ENCODE measurements at places on chromosomes 3 and 15.

- no peak for DNase-seq
Measured at GRCh38 chr15:77983708-77984445, 93.6 kb downstream of the TBC1D2B start.

DNA sequence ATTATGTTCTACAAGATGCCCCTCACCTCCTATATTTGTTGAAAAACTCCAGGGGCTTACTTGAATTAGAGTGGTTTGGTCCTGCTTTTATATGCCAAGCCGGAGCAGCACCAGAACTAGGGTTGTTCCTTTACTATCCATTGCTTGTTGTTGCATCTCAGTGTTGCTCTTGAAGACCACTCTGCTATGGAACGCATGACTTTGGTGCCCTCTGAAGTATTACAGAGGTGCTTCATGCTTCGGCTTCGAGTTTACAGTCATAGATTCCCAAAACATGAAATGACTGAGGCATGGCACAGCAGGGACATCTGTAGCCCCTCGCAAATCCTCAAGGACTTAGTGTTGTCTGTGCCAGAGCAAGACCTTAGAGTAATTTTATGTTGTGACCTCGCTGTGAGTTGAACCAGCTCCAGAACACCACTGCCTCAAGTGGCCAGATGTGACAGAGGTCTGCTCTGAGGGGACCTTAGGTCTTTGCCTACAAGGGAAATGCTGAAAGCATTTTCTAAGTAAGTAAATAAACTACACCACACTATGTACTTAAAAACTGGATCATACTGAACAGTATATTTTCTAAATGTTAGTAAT, 67.2 kb upstream of the SIAH2 start:
- no peak for DNase-seq

DNA sequence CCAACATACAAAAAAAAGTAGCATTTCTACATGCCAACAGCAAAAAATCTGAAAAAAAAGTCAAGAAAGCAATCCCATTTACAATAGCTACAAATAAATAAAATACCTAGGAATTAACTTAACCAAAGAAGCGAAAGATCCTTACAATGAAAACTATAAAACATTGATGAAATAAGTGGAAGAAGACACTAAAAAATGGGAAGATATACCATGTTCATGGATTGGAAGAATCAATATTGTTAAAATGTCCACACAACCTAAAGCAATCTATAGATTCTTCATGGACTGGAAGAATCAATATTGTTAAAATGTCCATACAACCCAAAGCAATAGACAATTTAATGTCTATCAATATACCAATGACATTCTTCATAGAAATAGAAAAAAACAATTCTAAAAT, 21.0 kb downstream of the PEAK1 start:
- DNase-seq: no peak

- DNase-seq: no peak
Measured at GRCh38 chr3:191391861-191392808, 61.8 kb upstream of the UTS2B start.

GRCh38 chr3:141452045-141452444, 34.8 kb upstream of the RASA2 start:
- no peak for DNase-seq

DNA sequence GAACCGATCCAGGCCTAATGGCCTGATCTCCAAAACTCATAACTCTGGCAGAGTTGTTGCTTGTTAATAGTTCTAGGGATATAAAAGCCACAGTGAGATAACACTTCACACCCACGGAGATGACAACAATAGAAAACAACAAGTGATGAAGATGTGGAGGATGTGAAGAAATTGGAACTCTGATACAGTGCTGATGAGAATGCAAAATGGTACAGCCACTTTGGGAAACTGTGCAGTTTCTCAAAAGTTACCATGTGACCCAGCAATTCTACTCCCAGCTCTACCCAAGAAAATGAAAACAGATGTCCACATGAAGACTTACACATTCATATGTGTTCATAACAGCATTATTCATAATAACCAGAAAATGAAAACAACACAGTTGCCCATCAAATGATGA, 3.8 kb downstream of the CMTM7 start:
- DNase-seq: no peak

DNA sequence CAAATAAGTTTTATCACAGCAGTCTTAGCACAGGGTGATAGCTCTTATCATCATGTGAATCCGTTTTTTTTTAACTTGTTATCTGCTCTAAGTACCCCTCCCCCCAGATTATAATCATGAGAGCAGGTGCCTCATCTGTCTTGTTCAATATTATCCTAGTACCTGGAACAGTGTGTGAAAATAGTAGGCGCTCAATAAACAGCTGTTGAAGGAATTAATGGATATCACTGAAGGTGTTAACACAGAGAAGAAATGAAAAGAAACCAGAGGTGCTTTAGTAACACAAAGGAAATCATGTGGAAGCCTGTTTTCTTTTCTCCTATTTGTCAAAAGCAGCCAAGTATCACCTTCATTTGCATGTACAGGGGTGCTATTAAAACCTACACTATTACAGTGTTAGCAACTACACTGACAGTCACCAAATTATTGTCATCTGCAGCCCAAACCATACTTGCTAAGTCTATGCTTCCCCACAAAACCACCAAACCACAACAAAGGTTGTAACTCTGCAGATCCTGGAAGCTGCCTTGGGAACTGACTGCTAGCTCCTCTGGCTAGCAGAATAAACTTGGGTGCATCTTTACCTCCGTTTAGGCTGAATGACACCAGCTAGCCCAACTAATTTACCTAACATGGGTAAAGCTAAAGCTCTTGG, 2.9 kb downstream of the XPC start:
- DNase-seq: no peak

GRCh38 chr3:98730338-98730737, 32.8 kb upstream of the ST3GAL6 start:
- DNase-seq: no peak

GRCh38 chr3:57281715-57282114, 10.8 kb downstream of the ASB14 start:
- DNase-seq: no peak

DNA sequence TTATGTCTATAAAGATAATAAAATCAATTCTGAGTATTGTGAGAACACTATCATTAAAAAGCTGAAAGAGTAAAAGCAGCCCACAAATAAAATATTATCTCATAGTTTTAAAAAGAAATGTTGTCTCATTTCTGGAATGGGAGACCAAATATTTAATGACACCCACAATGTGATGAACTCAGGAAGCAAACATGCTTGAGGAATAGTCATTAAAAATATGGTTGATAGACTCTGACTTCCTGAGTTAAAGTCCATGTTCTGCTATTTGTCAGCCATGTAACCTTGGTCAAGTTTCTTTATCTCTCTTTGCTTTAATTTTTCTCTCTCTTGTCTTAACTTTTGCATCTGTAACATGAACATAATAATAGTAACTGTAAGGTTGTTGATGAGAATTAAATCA, 35.5 kb upstream of the CHMP2B start:
- DNase-seq: no peak

- DNase-seq: no peak
Measured at GRCh38 chr3:125006291-125006731, 49.5 kb downstream of the HEG1 start.

DNA sequence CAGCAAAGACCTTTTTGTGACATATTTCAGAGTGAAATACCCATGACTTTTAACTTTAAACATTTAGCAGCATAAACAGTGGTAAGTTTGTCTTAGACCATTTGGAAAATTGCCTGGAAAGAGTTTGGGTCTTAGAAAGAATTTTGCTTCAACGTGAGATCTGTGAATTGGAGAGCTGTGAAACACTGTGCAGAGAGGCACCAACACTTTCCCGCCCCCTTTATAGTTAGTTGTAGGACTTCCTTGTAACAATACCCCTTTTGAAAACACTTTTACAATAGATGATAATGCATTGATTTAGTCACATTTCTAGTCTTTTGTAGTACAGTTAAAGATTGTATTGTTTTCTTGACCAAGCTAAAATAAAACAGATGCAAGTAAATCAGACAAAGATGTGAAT, 43.5 kb upstream of the MBNL1 start:
- DNase-seq: no peak

DNA sequence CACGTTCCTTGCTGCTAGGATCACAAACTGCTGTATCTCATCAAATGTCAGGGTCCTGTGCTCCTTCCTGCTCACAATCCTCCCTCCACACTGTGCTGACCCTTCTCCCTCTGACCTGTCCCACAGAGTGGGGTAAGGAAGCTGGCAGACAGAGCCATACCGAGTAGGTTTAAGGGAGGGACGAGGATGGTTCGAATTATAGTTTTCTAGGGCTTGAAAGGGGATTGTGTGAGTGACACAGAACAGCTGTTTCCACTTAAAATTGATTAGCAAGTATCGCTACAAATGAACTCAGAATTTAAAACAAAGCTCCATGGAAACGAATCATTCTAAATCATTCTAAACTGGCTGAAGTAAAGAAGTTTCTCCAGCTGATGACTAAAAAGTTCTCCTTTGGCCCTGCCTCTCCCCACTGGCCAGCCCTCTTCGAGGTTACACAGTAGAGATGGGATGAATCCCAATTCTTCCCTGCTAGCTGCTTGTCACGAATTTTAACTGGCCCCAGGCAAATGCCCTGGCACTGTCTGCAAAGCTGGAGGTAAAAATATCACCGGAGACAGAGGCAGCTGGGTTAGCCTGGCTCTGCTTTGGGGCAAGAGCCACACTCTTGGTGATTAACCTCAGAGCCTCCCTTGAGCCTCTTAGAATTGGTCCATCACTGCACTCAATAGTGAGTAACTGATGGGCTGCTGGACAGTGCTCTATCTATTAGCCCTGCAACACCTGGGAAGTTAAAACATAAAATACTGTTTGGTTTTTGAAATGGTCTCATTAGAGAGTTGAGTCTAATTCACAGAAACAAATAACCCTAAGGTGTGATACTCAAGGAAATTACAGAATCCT, 194.9 kb downstream of the CHST2 start:
- no peak for DNase-seq

DNA sequence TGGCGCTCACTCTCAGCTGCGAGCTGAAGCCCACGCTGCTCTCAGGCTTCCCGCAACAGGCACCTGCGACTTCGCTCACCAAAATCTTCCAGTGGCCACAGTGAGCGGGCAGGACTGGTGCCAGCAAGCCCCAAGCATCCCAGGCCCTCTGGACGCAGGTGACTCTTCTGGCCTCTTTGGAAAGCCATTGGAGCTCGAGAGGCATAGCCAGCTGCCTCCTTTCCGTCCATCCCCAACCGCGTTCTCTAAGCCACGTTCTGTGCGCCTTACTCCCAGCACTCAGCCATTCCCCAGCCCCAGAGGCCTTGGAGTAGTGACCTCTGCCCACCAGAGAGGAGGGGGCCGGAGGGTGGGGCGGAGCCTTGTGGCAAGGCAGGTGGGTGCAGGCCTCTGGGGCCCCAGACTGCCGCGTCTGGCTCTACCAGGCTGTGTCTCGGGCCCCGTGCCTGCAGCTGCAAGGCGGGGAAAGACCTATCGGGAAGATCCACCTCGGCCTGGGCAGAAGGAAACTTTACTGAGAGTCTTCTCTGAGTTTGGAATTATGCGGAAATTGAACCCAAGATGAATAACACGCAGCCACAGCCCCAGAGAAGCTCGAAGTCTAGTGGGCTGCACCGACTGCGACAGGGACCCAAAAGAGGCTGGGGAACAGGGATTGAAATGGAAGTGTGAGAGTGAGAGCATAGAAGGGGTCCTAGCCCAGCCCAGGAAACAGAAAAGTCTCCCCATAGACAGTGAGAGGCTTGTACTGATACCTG, 3.6 kb upstream of the SOX14 start:
- DNase-seq: no peak

GRCh38 chr15:66043264-66043663, 174.0 kb downstream of the RAB11A start:
- no peak for DNase-seq

DNA sequence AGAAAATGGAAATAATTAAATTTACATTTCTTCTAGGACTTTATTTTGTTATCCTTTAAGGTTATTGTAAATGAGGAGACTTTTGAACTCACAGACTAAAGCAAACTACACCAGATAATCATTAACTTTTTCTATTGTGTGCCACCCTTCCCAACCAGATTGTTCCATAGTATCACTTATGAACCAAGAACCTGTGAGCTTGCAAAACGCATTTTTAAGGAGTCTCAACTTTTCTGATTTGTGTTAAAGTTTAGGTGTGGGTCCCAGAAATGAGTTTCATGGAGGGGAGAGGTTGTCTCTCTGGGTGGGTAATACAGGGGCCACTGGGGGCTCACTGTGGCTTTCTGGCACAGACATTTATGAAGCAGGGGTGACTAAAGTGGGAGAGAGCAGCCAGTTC, 75.7 kb downstream of the IGF1R start:
- DNase-seq: no peak

GRCh38 chr3:61665987-61666386, 104.6 kb downstream of the PTPRG start:
- DNase-seq: no peak

GRCh38 chr3:24474862-24475261, 19.8 kb downstream of the THRB start:
- no peak for DNase-seq

DNA sequence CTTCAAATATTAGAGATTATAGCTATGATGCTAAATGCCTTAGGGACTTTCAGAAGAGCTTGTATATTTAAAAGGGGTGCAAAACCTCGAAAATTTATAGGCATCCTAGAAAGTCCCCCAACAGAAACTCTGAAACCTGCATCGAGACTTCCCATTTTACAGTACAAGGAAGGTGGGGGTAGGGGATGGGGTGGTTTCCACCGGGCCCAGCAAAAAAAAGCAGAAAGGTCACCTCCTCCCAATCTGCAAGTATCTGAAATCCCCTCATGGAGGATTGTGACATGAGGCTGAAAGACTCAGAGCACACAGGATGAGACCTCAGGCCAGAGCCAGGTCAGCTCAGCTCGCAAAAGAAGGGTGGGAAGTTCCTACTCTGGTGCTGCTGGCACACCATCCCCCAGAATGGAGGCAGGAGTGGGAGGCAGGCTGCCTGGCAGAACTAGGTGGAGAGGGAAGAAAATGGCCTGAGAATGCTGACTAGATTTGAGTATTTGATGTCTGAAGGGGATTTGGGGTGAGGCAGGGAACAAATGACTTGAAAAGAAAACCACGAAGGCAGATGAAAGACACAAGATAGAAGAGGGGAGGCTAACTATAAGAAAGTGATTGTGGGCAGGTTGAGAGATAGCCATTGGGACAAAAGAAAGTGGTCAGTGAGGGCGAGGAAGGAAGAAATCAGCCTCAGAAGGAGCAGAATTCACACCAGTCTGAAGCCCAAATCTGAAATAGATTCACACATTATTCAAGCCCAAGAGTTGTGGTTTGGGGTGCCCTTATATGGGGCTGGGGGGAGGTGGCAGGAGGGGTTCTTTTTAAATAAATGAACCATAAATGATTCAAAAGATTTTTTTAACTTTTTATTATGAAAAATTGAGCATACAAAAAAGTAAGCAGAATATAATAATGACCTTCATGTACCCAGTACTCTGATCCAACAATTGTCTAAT, 22.5 kb upstream of the TSC22D2 start:
- DNase-seq: no peak

DNA sequence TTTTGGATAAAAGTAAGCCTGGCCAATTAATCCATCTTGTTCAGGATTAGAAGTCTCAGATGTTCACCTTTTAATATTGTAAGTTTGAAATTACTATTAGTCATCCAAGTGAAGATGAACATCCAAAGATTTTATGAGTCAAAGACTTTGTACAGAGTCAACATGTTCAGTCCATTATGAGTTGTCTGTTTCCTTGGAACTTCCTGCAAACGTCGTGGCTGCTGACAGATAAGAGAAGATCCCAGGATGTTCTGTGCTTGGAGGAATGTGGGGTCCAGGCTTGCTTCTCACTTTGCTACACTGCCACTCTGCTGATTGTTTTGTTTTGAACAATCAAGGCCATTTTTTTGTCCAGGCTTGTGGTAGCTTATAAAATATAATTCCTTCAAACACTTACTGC, 74.3 kb upstream of the SLCO2A1 start:
- DNase-seq: no peak

GRCh38 chr3:64539451-64540196, 148.2 kb downstream of the ADAMTS9 start:
- no peak for DNase-seq

- DNase-seq: no peak
Measured at GRCh38 chr3:47890828-47891612, 88.1 kb downstream of the DHX30 start.
